ENCODE measurements at places on chromosomes 7 and 10.

DNA sequence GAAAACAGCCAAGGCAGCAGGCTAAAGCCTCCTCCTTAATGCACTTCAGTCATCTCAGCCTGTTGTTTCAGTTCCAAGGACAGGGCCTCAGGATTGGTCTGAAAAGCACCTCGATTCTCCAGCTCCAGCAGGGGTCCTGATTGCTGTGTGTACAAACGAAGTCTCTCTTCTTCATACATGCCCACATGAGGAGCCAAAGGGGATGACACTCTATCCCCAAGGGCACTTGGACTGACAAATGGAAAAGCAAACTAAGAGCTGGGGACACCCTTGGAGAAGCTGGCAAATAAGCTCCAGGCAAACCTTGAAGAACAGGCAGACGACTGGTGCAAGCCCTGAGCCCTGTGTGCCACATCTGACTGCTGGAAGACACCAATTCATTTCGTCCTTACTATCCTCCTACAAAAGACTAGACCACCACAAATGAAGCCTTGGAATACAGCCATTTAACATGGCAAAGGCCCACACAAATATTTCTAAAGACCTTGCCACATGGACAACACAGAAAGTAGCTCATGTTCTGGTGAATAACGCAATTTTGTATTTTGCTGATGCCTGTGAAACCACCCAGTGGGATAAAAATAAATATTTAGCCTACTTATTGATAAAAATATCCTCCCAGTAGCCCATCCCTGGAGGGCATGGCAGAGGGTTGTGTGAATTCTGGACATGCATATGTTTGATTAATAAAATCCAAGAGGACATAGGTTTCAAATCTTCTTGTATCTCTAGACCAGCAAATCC lies 61.9 kb downstream of the PARD3 start:
- DNase-seq = no peak

GRCh38 chr7:99728615-99729014 lies 6.4 kb downstream of the CYP3A7 start:
- DNase-seq = no peak

GRCh38 chr7:129091484-129092002 lies 36.6 kb upstream of the TNPO3 start:
- peak; percentile 83 for DNase-seq

GRCh38 chr10:104127411-104127810 lies 5.4 kb downstream of the SFR1 start:
- no peak for DNase-seq

DNA sequence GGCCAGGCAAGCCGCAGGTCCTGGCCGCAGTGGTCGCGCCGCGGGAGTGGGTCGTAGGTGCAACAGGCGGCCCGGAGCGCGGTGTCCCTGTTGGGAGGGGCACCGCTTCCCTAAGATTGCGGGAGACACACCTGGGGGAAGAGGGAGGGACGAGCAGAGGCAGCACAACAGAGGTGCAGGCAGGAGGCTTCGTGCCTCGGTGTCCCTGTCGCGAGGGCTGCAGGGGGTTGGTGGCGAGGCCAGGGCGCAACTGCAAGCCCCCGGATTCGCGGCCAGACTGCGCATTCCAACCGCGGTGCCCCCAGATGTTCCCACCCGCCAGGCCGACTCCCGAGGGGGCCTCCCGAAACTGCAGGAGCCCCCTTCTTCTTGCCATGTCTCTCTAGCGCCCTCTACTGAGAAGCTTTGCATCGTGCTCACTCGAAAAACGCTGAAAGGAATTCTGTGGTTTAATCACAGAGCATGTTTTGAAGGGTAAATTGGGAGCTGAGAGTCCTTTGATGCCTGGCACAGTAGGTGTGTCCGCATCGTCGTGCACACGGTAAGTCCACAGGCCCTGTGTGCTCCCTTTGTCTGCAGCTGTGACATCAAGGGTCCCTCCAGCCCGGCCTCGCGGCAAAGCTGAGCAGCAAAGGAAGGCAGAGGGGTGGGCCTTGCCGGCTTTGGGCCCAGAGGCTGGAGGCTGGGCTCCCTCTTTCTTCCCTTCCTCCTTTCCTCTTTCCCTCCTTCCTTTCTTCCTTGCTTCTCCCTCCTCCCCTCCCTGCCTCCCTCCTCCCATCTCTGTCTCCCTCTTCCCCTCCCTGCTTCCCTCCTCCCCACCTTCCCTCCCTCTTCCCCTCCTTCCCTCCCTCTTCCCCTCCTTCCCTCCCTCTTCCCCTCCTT lies 6.2 kb upstream of the MBL2 start:
- no peak for DNase-seq

DNA sequence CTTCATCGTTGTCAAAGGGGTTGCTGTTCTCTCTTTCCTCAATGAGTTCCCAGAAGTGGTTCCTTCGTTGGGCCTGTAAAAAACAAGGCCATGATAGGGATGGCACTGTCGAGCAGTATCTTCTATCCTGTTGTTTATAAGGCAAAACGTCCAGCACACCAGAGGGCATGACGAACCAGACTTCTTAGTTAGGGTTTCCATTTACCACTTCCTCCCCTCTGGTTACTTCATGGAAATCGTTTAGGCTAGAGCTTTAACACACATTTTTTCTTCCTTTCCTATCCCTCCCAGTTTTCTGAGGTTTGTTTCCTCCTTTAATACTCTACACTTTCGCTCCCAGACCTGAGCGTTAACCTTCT lies 24.7 kb downstream of the MKRN1 start:
- no peak for DNase-seq

GRCh38 chr10:33743429-33743857 lies 409.0 kb upstream of the NRP1 start:
- DNase-seq = no peak

DNA sequence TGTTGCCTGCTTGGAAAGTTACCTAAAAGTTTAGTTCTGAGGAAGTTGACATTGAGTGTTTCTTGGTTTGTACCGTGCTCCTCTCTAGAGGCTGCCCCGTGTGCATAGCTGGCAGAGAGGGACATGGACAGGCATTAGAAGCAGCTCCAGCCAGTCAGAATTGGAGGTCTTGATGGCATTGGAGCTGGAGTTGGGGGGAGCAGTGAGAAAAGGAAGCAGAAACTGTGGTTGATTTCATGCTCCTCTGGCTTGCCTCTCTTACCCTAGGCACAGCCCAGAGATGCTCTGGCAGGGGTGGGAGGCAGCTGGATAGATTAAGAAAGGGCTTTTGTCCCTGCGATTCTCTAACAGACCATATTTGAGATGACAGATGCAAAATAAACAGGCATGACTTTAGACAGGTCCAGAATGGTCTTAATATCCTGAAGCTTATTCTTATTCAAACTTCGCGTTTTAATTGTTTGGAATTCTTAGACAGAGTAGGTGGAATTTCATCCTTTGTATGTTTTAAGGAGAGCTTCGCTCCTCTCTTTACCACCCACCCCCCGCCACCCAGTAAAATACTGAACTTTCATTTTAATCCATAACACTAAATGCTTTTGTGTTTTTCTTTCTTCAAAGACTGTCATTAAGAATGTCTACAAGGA lies 73.5 kb upstream of the GLCCI1 start:
- no peak for DNase-seq

DNA sequence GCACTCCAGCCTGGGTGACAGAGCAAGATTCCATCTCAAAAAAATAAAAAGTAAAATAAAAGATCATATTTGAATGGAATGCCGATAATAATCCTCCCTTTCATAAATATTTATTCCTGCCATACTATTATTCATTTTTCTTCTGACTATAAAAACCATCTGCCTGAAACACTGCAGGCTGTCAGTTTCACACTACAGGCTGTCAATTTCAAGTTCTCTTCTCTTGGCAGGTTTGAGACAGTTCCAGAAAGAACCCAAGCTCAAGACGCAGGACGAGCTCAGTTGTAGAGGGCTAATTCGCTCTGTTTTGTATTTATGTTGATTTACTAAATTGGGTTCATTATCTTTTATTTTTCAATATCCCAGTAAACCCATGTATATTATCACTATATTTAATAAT lies 18.2 kb upstream of the AGBL3 start:
- DNase-seq = no peak
